Mammary microvascular endothelial cell (primary cell): ENCODE measurements at places on chromosomes 2 and 18. TPM values are rescaled to one million over a fixed set of nuclear protein-coding genes. Genes with fewer than 3 reads are reported as not detected.

SERPINB8 gene
- total RNA-seq = 23.3 and 24.1 TPM in 2 replicates

SLC11A1 gene
- total RNA-seq = under 0.01 and 0.05 TPM in 2 replicates

KCNK3 gene
- total RNA-seq = not detected in 2 replicates

PID1 gene
- 0.20 and 0.53 TPM in 2 replicates for total RNA-seq

ERMN gene
- total RNA-seq = not detected in 2 replicates

MOGAT1 gene
- not detected in 2 replicates for total RNA-seq

VWA3B gene
- total RNA-seq = not detected in 2 replicates

UGT1A6 gene
- total RNA-seq = not detected in 2 replicates

FAM237A gene
- total RNA-seq = not detected in 2 replicates

HOXD12 gene
- total RNA-seq = not detected in 2 replicates

SF3B6 gene
- 196 and 209 TPM in 2 replicates for total RNA-seq

HK2 gene
- total RNA-seq = 4.0 and 4.8 TPM in 2 replicates

MC4R gene
- not detected in 2 replicates for total RNA-seq
